ENCODE measurements at places on chromosomes 13 and 19.
A peak's percentile ranks its signal among the peaks of the same experiment; 100 is the strongest.

DNA sequence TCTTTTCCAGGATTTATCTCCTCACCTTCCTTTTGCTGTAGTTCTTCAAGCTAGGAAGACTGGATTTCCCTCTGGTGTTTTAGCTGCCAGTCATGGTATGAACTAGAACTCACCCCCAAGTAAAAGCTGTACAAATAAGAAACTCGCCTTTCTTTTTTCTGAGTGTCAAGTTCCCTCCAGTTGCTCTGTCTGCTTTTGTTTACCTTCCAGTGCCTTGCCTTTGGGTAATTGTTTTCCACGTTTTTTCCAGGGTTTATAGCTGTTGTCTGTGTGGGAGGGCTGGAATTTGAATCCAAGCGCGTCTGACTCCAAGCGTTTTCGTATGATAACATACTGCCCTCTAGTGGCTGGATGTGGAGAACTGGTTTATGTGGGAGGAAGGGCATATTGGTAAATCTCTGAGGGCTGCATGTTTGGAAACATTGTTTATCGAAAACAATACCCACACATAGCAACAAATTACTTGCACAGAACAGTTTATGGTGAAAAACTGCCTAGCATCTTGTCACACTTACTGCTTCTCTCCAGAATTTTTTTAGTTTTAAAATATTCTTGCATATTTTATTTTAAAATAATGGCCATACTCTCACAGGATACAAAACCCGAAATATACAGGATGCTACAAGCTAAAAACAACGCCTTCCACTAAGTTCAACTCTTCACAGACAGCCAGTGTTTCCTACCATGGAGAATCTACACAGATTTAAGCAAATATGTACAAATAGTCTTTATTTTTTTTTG, 19.2 kb downstream of the RCN3 start:
- DNase-seq = peak; percentile 90

GRCh38 chr19:17324357-17325114, 10.1 kb downstream of the ANO8 start:
- DNase-seq = no peak

DNA sequence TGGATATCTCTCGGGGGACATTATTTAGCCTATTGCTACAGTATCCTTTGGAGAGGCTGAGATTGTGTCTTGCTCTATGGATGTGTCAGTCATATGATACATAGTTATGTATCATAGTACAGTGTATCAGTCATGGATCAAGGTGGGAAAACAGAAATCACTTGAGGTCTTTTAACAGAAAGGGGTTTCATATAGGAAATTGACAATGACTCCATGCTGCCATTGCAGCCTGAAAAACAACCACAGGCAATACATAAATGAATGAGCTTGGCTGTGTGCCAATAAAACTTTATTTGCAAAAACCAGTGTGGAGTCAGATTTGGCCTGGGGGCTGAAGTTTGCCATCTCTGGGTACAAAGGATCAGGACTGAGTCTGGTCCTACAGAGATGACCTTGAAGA, 35.4 kb downstream of the COLGALT1 start:
- no peak for DNase-seq

- DNase-seq = peak; percentile 67
Measured at GRCh38 chr13:25252225-25252624, 35.1 kb downstream of the MTMR6 start.

DNA sequence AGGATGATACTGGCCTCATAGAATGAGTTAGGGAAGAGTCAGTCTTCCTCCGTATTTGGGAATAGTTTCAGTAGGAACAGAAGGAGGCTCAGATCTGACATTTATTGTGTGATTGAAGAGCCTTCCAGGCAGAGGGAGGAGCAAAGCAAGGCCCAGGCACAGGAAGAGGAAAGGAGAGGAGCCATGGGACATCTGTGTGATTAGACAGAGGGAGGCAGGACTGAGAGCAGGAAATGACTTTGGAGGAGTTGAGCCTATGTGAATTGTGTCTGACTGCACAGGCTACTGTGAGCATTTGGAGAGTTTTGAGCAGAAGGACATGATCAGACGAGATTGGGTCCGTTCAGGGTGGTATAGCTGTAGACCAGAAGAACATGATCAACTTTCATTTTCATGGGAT, 8.5 kb downstream of the SIGLEC7 start:
- DNase-seq = no peak

- no peak for DNase-seq
Measured at GRCh38 chr19:4380254-4380727, 20.1 kb downstream of the SH3GL1 start.

- no peak for DNase-seq
Measured at GRCh38 chr13:73429701-73430100, 370.9 kb downstream of the KLF5 start.

DNA sequence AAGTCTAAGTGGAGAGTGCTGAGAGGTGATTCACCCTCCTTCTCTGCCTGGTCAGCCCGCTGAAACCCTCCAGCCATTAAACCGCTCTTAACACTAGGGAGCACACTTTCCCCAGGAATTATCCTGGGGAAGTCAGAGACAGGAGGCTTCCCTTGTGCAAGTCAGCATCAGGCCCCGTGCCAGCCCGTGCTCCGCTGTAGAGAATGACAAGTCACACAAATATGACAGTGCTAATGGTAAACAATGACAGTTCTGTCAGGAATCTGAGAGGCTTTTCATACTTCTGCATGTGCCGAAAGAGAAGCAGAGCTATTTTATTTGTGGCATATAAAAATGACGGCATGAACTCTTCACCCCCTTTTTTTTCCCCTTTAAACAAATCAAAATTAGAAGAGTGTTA, 816.9 kb upstream of the SLC10A2 start:
- DNase-seq = peak; percentile 21

DNA sequence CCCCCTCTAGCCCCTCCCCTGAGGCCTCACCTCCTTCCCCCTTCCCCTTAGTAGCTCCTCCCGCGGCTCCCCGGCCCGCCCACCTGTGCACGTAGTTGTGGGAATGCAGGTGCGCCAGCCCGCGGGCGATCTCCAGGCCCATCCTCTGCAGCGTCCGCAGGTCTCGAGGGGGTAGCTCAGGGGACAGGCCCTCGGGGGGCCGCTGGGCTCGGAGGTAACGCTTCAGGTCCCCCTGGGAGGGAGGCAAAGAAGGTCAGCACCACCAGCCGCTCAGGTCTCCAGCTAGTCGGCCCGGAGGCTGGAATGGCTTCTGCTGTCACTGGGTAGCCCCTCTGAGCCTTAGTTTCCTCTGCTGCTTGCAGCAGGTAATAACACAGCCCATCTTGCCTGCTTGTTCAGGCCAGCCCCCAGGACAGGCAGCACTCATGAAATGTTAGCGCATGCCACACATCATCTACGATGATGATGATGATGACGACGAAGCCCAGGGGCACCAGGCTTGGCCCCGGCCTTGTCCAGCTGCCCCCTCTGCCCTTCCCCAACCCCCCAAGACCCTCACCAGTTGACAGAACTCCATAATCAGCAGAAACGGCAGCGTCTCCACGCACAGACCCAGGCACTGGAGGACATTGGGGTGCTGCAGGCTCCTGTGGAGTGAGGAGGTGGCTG, 9.2 kb downstream of the LMTK3 start:
- DNase-seq = no peak

GRCh38 chr13:86174622-86175021, 375.4 kb upstream of the SLITRK6 start:
- no peak for DNase-seq

DNA sequence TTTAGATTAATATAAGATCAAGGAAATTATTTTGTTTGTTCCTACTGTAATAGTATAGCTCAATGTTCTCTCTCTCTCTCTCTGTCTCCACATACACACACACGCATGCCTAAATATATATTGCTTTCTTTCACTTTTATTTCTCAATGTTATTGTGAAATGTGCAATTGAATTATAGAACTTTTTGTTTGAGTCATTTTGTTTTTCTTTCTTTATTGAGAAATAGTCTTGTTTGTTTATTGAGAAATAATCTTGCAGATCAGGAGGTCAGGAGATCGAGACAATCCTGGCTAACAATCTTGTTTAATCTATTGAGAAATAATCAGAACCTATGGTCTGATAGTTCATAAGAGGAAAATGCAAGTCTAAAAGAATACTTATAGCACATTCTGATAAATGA, 1581.3 kb downstream of the EFNB2 start:
- peak; percentile 3 for DNase-seq

GRCh38 chr13:98781470-98781869, 29.0 kb upstream of the SLC15A1 start:
- no peak for DNase-seq

GRCh38 chr19:35531291-35531690, 2.0 kb upstream of the GAPDHS start:
- no peak for DNase-seq

DNA sequence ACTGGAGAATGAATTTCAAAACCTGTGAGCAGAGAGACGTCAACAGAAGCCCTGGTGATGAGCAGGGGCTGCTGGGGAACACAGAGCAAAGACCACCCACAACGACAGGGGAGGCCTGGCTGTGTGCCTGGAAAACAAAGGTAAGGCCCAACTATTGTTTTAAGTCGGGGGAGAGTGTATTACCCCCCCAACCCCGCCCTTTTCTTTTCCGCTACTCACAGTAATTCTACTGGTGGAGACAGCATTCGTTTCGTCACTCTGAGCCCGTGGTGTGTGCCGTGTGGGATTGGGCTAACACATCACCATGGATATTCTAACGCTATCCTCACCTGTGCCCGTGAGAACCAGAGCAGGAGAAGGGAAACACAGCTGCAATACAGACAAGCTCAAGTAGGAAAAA, 18.6 kb upstream of the ADPRHL1 start:
- DNase-seq = no peak

DNA sequence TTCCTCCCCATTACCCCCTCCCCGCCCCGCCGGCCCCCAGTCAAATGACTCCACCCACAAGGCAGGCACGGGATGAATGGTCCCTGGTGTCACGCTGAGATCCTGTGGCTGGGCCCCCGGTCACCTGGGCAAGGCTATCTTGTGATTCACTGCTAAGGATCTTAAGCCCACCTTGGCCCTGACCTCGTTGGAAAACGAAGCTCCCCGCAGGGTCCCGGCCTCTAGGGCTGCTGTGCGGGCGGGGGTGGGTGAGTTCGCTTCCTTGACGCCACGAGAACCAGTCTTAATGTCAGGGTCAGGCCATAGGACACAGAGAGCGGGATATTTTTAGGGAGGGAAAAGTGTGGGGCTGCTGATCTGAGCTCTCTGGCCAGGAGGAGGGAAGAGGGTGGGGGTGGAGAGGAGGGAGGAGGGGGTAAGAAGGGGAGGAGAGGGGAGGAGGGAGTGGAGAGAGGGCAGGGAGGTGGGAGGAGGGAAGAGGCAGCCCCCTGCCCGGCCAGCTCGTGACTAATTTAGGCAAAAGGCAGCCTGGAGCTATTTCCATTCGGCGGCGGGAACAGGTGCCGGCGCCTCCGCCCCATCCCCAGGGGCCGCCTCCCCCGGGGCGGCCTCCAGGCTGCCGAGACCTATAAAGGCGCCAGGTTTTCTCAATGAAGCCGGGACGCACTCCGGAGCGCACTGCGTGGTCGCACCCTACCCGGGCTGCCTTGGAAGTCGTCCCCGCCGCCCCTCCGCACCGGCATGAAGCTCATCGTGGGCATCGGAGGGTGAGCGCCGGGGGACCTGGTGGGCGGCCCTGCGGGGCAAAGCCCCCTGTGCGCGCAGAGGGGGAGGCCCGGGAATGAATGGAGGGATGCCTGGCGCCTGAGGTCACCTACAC, at the start of gene NMRK2:
TSS of gene NMRK2 (plus strand) at position 139 of the 880 bp plus-strand sequence. CDS start at position 742, 603 bp downstream.
- no peak for DNase-seq

DNA sequence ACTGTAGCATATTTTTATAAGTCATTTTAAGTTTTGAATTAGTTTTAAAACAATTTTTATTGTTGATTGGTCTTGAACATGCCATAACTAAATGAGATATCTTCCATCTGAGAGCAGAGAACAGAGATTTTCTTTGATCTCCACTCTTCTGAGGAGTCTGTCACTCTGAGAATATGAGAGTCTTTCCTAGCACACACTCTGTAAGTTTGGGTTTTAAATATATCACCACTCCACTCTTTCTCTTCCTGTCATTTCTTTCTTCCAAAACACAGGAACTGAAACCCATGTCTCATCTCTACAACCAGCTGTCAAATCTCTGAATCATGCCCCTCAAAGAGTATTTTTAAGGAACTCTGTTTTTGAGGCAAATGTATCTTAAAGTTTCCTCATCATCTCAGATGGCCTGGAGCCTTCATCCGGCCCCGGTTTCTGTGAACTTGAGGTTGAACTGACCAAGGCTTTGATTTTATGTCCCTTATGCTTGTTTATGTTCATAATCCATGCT, 698.2 kb upstream of the SGCG start:
- DNase-seq = no peak

- no peak for DNase-seq
Measured at GRCh38 chr13:95049772-95050171, 251.5 kb downstream of the ABCC4 start.

DNA sequence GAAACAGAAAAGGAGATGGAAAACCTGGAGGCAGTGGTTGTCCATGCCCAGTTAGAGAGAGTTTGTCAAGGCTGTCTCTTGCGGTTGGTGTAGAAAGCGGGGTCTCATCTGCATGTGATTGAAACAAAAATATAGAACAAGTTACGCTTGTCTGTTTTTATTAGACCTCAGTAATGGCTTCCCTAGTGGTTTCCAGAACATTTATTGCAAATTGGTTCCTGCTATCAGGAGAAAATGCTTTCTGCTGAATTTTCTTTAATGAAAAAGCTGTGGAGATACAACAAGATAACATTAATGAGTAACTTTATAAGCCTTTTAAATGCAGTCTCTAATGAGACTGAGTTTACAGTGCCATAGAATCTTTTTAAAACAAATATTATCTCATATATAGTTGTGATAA, 378.0 kb downstream of the DACH1 start:
- no peak for DNase-seq

- DNase-seq = no peak
Measured at GRCh38 chr19:43634872-43635560, 4.6 kb downstream of the CADM4 start.

Measured in inflammatory macrophage (primary cell).